ENCODE measurements at places on chromosomes 16 and 17.

DNA sequence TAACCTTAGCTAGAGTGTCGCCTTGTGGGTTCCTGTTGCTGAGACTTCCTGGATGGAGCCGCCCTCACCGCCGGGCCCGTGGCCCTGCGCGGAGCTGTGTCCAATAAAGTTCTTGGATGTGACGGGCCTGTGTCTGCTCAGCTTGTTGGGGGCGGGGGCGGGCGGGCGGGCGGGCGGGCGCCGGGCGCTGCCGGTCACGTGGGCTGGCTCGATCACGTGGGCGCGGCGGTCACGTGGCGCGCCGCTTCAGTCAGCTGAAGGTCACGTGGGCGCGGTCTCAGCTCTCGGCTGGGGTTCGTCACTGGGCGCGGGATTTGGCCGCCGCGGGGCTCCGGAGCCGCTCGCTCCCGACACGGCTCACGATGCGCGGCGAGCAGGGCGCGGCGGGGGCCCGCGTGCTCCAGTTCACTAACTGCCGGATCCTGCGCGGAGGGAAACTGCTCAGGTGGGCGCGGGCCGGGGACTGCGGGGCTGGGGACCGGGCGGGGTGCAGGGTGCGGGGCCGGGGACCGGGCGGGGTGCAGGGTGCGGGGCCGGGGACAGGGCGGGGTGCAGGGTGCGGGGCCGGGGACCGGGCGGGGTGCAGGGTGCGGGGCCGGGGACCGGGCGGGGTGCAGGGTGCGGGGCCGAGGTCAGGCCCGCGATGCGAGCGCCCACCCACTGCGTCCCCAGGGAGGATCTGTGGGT, at the start of gene AMDHD2:
AMDHD2 (plus strand) TSS at position 275 of the 687 bp plus-strand sequence; CDS start at position 363, 88 bp downstream.
- peak; percentile 91 for DNase-seq

- no peak for DNase-seq
These were observed 22.0 kb downstream of the TMEM132E start for GRCh38 chr17:34601416-34601815.

DNA sequence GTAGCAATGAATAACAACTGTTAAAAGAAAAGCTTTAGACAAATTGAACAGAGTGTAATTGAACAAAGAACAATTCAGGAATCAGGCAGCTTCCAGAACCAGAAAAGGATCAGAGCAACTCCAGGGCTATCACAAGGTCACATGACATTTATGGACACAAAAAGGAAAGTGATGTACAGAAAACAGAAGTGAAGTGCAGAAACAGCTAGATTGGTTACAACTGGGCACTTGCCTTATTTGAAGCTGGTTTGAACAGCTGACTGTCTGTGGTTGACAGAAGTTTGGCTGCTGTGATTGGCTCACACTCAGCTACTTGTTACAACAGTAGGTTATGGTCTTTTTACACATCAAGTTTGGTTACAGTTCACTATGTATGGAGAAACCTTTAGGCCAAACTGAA, 14.8 kb downstream of the EFCAB5 start:
- DNase-seq = no peak

GRCh38 chr16:50640391-50640790, 40.7 kb downstream of the SNX20 start:
- DNase-seq = peak; percentile 27

DNA sequence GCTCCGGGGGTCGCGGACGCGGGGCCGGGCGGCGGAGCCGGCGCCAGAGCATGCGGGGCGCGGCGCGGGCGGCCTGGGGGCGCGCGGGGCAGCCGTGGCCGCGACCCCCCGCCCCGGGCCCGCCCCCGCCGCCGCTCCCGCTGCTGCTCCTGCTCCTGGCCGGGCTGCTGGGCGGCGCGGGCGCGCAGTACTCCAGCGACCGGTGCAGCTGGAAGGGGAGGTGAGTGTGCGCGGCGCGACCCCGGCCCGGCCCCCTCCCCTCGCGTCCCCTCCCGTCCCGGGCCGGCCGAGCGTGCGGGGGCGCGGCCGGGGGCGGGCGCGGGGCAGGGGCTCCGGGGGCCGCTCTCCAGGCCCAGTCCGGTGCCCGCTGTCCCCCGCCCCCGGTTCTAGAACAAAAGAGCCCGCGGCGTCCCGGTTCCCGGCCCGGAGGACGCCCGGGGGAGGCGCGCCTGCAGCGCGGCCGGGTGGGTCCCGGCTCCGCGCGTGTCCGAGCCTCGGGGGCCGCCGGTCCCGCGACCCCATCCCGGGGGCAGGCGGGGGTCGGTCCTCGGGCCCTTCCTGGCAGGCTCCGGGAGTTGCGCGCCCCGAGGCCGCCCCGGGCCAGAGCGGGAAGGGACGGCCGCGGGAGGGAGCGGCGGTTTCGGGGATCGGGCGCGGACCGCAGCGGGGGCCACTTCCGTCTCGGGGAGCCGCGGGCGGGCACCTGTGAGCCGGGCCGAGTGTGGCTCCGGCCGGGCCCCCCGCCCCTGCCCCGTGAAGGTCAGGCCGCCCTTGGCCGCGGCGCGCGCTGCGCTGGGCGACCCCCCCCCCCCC, 563 bp downstream of the METRNL start:
- DNase-seq = no peak

- DNase-seq = no peak
These were observed 2.5 kb upstream of the ZNF423 start for GRCh38 chr16:49858200-49859124.

DNA sequence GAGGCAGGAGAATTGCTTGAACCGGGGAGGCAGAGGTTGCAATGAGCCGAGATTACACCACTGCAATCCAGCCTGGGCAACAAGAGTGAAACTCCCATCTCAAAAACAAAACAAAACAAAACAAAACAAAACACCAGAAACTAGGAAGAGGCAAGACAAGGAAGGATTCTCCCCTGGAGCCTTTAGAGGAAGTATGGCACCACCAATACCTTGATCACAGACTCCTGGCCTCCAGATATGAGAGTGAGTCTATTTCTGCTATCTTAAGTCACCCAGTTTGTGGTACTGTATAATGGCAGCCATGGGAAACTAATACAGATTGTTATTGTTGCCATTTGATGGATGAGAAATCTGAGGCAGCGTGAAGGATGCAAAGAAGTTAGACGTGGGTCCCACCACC, 14.6 kb upstream of the CPPED1 start:
- no peak for DNase-seq

DNA sequence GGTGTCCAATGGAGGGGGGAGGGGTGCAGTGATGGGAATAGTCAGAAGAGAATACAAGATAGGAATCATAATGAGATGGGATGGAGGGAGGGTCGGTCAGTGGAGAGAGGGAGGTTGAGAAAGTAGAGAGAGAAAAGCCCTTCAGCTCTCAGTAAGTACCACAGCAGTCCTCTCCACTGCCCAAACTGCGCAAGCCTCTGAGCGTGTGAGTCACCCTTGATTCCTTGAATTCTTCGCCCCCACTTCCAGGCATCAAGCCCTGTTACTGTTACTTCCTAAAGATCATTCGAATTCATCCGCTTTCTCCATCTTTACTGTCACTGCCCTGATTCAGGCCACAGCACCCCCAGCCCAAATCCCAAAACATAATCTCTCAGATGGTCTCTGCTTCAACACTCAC, 2.5 kb downstream of the GUCY2D start:
- peak; percentile 58 for DNase-seq

GRCh38 chr17:76558198-76559095, 18.6 kb downstream of the PRCD start:
- peak; percentile 38 for DNase-seq

DNA sequence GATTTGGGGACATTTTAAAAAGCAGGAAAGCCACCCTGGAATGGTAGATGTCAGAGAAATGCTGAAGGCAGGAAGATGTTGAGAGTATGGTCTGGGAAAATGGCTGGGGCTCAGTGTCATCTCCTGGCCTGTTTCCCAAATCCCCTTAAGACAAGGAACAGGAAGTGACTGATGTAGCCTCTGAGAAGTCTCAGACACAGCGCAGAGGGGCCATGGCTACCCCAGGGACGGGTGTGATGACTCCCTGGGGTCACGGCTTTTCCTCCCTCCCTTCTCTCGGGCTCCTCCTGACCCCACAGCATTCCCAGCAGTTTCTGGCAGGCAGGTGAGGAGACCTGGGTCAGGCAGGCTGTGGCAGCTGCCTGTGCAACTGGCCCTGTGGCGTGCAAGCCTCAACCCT, 45.4 kb downstream of the RAP1GAP2 start:
- peak; percentile 43 for DNase-seq

- peak; percentile 11 for DNase-seq
These were observed 25.3 kb upstream of the TRPV3 start for GRCh38 chr17:3582915-3583314.

DNA sequence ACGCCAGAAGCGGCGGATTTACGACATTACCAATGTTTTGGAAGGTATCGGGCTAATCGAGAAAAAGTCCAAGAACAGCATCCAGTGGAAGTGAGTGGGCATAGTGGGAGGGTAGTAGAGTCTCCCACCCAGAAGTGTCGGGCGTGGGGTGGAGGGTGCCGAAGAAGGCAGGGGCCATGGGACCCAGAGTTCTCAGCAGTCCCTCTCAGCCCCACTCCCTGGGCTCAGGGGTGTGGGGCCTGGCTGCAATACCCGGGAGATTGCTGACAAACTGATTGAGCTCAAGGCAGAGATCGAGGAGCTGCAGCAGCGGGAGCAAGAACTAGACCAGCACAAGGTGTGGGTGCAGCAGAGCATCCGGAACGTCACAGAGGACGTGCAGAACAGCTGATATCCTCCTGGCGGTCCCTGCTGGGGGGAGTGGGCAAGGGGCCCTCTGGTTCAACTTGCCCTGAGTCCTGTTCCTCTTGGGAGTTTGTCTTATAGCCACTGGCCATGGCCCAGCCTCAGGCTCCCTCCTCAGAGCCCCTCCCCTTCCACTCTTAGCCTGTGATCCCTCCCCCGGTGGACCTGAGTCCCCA, 916 bp downstream of the E2F4 start:
- no peak for DNase-seq

DNA sequence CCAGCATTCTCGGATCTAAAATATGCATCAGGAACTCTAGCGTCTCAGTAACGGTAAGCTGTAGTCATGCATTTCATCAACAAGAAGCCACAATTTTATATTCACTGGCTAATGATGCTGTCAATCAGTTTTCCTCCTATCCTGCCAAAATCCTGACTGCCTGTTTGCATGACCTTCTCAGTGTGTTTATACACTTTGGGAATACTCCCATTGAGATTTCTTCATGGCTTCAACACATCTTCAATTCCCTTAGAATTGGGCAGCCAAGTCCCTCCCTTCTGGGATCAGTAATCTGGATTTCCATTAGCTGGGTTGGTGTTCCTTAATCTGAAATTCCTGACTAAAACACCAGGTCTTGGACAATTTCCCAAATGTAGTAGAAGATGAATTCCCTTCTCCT, 348.9 kb upstream of the DYNLRB2 start:
- no peak for DNase-seq

GRCh38 chr16:61576476-61576875, 459.8 kb downstream of the CDH8 start:
- DNase-seq = no peak

GRCh38 chr17:18040261-18040858, 1.2 kb downstream of the GID4 start:
- no peak for DNase-seq

DNA sequence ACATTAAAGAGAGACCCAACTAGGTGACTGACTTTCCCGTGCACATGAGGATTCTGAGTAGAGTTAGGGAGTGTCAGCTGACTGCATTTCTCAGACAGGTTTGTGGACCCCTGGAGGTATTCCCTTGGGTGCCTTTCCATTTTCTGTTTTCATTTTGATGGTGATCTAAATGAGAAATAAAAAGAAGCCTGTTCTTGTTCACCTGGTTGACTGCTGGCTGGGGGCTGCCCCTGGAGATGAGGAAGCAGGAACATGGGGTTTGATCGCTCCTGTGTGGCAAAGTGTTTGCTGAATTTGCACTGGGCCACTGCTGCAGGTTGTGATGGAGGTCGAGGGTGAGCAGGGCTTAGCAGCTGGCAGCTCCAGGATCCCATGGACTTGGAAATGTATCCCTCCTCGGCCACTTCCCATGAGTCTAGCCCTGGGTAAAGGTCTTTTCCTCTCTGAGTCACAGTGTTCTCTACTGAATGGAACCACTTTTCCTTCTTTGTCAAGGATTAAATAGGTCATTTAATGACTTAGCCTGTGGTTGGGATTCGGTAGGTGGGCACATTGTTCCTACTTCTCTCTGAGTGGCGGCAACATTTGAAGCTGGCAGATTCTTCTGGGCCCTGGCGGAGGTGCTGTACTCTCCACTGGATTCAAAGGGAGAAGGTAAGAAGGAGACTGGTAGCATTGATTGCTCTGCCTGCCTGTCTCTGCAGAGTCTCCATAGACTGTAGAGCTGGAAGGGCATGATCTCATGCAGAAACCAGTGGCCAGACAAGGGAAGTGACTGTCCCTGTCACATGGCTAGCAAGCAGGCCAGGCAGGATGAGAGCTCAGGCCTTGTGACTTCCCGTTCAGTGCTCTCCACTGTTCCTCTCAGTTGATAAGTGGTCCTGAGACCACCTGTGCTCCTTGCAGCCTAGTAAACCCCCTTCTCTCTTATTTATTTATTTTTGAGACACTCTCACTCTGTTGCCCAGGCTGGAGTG, 17.9 kb downstream of the SNX29 start:
- no peak for DNase-seq

DNA sequence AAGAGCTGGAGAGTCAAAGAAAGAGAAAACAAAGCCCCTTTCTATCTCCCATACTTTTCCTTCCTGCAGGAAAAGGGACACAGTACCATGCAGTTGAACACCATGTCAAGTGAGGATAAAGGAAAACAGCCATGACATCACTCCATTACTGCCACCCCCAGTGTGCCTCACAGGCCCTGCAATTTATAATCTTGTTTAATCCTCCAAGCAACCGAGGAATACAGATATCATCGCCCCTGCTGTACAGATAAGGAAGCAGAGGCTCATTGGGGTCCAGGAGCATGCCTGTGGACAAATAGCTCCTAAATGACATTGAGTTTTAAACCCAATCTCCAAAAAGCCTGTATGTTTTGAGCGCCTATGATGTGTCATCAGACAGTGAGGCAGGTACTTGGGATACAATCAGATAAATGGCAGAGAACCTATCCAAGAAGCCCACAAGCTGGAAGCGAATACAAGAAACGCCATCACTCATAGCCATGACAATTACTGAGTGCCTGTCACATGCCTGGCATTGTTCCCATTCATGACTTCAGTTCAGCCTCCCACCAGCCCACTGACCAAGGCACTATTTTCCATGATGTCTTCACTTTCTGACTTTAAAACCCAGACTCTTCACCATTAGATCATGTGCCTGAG, 45.5 kb downstream of the CPPED1 start:
- no peak for DNase-seq

DNA sequence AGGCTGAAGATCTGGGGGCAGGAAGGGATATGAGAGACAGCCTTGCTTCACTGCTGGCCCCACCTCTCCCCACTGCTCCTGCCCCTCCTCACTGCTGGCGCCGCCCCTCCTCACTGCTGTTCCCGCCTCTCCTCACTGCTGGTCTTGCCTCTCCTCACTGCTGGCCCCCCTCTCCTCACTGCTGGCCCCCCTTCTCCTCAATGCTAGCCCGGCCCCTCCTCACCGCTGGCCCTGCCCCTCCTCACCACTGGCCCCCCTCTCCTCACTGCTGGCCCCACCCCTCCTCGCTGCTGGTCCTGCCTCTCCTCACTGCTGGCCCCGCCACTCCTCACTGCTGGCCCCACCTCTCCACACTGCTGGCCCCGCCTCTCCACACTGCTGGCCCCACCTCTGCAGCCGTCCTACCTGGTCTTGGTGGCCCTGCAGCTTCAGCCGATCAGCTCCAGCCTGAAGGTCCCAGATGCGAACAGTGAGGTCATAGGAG, 9.5 kb upstream of the PAM16 start:
- peak; percentile 38 for DNase-seq

- peak; percentile 69 for DNase-seq
These were observed 885 bp downstream of the ZNF207 start for GRCh38 chr17:32350666-32351418.

- no peak for DNase-seq
These were observed 9.8 kb downstream of the SCGB1C2 start for GRCh38 chr17:146983-147761.

- no peak for DNase-seq
These were observed 9.2 kb upstream of the ACSF3 start for GRCh38 chr16:89084411-89084810.

- peak; percentile 46 for DNase-seq
These were observed 22.6 kb downstream of the ZFHX3 start for GRCh38 chr16:73025151-73025855.

All from fibroblast of skin of right quadriceps (primary cell).